ENCODE measurements at places on chromosomes 7 and 10.
A peak's percentile ranks its signal among the peaks of the same experiment; 100 is the strongest.

DNA sequence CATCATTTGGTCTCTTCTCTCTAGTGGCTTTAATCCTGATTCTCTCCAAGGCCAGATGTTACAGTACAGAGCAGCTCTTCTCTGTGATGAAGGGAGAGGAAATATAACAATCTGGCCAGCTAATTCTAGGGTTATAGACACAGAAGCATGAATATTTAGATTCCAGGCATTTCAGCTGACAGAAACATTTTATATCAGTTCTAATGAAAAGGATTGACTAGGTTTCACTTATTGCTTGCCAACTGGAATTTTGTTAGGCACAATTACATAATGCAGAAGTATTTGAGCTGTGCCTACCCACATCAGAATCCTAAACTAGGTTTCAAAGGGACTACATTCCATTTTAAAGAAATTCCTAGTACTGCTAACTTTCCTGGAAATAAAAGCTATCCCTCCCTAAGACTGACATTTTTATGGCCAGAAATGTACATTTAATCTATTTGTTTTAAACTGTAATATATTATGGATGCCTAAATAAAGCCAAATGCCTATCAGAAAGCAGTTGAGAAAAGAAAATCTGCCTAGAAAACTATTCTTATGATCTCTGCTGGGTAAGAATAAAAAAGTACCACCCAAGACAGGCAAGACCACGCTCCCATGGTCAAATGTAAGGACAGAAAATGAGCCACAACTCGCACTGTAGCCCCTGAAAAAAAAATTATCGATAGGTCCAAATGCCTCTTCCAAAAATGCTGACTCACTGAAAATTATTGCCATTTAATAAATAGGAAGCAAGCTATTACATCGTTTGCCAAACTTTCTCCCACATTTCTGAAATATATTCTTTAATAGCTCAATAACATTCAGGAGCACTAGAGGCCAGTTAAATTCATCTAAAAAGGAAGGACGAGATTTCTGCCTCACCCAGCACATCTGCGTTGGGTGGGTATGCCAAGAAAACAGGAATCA, 498.1 kb downstream of the KCNMA1 start:
- DNase-seq: peak; percentile 90

GRCh38 chr10:8133146-8133545, 78.7 kb downstream of the GATA3 start:
- no peak for DNase-seq

DNA sequence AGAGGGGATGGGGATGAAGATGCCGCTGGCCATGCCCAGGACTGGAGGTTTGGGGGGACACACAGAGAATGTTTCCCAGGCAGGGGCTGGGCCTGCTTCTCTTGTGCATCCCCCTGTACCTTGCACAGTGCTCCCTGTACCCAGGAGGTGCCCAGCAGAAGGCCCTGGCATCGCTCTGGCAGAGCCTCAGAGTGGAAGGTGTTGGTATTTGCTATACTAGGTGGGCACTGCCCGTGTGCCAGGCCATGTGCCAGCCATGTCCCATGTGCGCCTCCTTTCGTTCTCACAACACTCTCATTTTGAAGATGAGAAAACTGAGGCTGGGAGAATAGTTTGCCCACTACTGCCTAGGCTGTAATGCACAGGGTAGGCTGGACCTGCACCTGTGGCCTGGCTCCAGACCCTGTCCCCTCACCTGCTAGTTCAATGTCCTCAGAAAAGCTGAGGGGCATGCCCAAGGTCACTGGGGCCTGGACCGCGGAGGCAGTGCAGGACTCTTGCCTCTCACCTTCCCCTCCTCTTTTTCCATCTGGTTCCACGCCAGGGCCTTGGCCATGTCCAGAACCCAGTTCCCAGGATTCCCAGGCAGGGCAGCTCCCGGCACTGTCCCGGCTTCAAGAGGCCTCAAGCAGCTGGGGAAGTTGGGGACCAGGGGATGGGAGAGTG, 64.7 kb downstream of the GOLGA7B start:
- DNase-seq: no peak

GRCh38 chr10:78079411-78079810, 45.7 kb downstream of the RPS24 start:
- DNase-seq: no peak

- no peak for DNase-seq
These were observed 162.5 kb downstream of the GPR37 start for GRCh38 chr7:124603066-124603465.
